ENCODE measurements at places on chromosomes 12 and 14.

DNA sequence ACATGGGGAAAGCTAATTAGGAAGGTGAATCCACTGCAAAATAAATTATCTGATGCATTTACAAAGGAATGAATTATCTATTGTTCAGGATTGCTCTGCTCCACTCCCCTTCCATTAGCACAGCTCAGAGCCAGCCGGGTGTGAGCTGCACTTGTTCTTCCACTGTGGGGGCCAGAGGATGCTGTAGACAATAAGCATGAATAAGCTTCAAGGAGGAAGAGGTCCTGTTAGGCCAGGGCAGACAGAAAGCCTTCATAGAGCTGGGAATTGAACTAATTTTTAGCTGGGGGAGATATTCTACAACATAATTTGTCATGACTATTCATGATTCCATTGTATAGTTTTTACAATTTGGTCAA is 137.6 kb upstream of the MAX start:
- DNase-seq = no peak

GRCh38 chr14:30854492-30854891 is 19.9 kb upstream of the COCH start:
- DNase-seq = no peak

DNA sequence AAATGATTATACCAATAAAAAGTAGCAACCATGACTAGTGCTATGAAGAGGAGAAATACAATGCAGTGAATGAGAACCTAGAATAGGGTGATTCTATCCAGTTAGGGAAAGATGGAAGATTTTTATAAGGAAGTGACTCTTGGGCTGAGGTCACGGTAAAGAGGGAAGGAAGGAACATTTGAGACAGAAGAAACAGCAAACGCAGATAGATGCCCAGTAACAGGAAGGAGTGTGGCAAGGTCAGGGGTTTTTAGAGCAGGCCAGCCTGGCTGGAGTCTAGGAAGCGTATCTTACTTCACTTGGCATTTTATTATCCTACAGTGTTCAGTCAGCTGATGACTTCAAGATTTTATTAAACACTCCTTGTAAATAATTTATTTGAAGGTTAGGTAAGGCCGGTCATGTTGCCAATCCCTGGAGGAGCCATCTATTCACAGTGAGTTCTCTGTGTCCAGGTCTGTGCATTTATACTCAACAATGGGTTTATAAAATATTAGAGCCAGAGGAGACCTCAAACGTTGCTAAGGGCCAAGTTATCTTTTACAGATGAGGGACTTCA is 170.6 kb downstream of the PRKCH start:
- DNase-seq = no peak

- DNase-seq = peak; percentile 29
Measured at GRCh38 chr14:68172627-68173026, 353.0 kb downstream of the RAD51B start.

DNA sequence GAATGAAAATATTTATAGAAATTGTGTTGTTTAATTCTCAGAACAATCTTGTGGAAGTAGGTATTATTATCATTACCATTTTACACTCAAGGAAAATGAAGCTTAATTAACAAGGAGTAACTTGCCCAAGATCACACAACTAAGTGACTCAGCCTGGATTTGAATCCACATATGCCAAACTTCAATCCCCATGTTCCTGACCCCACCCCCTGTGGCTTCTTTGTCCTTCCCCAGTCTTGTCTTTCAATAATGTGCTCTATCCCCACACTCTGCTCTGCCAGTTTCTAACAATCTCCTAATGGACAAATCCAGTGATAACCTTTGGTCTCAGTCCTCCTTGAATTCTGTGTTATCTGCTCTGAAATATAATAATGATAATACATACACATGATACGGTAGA is 355.2 kb downstream of the BMP4 start:
- DNase-seq = no peak

- DNase-seq = no peak
Measured at GRCh38 chr14:104416383-104416782, 163.2 kb upstream of the C14orf180 start.

- DNase-seq = no peak
Measured at GRCh38 chr14:89495718-89496117, 78.7 kb upstream of the FOXN3 start.

- no peak for DNase-seq
Measured at GRCh38 chr14:34075042-34075744, 124.3 kb upstream of the EGLN3 start.

- DNase-seq = no peak
Measured at GRCh38 chr12:101866615-101867373, 10.6 kb upstream of the DRAM1 start.

DNA sequence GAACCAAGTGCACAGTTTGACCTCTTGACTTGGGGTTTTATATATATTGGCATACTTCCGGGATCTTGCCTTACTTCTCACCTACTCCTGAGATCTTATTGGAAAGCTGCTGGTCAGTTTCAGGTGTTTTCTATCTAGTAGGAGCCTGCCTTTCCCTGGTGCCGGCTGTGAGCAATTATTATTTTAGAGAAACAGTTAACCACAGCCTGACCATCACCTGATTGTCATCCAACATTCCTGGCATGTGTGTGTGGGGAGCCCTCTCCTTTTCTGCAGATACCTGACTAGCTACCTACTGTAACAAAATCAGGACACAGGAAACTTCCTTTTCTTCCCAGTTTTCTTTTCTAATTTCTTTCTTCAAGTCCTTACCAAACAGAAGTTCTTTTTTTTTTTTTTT is 220.4 kb downstream of the ATP23 start:
- DNase-seq = no peak

DNA sequence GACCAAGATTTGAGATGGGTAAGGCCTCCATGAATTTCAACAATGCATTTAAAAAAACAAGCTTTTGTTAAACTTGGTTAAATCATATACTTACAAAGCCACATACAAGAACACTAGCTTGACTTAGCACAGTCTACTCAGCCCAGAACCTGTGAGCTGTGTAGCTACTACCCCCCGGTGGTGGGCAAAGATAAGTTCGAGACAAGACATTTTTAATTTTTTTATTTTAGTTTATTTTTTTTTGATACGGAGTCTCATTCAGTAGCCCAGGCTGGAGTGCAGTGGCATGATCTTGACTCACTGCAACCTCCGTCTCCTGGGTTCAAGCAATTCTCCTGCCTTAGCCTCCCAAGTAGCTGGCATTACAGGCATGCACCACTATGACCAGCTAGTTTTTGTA is 3.7 kb upstream of the NECAP1 start:
- DNase-seq = peak; percentile 76

DNA sequence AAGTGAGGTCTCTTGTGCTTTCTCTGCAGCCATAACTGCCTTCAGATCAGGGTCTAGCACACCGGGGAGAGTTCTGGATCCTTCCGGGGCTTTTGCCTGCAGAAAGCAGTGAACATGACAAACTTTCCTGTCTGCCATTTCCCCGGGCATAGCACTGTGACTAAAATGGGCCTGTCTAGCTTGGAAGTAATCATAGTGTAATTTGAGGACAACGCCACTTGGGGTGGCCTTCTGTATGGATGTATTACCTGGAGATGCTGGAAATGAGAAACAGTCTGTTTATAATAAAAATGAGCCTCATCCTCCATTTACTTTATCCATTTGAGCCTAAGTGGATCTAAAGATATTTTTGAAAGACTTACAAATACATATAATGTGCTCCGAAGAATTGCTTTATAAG is 453.7 kb downstream of the VRK1 start:
- no peak for DNase-seq
